ENCODE measurements at places on chromosomes 16 and 17. TPM values are rescaled to one million over a fixed set of nuclear protein-coding genes. Genes with fewer than 3 reads are reported as not detected.

DNA sequence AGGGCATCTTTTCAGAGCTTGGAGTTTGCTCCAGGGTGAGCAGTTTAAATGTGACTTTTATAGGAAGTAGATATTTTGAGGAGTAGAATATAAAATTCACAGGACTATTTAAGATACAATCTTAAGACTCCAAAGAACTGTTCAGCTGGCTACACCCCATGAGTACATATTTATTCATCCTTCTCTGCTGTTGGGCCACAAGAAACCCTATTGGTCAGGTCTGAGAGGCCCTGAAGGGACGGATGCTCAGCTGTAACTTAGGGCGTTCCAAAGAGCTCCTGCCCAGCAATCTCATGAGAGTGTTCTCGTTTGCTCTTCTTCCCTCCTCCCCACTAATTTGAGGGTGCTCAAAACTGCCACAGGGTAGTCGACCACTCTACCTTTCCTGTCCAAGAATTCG, 7.3 kb downstream of the ST6GALNAC2 start:
- no peaks in the 10 kb centered on the region for H3K36me3 ChIP-seq
- no peak overlapping the region for H3K27ac ChIP-seq
- peaks cover 2% of the 10 kb centered on the region for H3K27me3 ChIP-seq
- peaks cover 6% of the 10 kb centered on the region for H3K4me1 ChIP-seq

Gene GCGR
- total RNA-seq = not detected

Gene TBC1D3D
- total RNA-seq = 6.4 TPM

GRCh38 chr17:57541472-57542394, 203.4 kb downstream of the CCDC182 start:
- no peaks in the 10 kb centered on the region for H3K27me3 ChIP-seq
- H3K4me3 ChIP-seq = no peak overlapping the region
- DNase-seq = no peak

Gene TAC4
- total RNA-seq = not detected

DNA sequence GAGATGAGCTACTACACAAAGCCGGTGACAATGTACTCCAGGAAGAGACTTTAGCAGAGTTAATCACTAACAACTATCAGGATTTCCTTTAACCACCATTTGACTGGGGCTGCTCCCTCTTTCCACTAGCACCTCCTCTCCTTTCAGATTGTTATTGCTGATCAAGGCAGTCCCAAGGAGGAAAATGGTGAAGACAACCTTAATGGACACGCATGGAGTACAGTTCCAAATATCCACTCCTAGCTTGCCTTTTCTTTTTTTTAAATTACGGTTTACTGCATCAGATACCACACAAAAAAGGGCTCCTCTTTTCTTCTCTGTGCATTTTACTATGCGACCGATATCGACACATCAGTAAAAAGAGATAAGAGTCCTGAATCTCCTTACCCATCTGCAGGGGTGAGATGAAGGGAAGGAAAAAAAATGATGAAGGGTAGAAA, 30.9 kb downstream of the FAM222B start:
- peak overlapping the region; percentile 82 for H3K4me3 ChIP-seq
- H3K27me3 ChIP-seq = no peaks in the 10 kb centered on the region
- peaks cover 5% of the 10 kb centered on the region for H3K36me3 ChIP-seq
- peak overlapping the region; percentile 84 for H3K27ac ChIP-seq

Gene SLC5A10
- total RNA-seq = not detected

- peaks cover 5% of the 10 kb centered on the region for H3K36me3 ChIP-seq
- no peaks in the 10 kb centered on the region for H3K27me3 ChIP-seq
- H3K4me1 ChIP-seq = peaks cover 45% of the 10 kb centered on the region
- H3K27ac ChIP-seq = no peak overlapping the region
These were observed 21.4 kb downstream of the DCUN1D3 start for GRCh38 chr16:20878682-20879147.

DNA sequence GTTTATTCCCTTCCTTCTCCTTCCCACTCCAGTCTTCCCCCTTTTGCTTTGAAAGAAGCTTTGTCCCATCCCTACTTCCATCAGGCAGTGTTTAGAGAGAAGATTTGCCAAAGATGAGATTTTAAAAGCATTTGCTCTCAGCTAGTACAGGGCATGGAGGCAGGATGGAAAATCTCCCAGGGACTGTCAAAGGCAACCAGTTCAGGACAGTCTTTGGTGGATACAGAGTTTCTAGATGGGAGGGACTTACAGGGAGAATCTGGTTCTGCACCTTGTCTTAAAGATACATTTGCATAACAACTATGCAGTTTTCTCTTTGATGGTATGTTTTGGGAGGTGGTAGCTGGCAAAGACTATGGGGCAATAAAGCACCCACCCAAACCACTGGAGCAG, 26.2 kb downstream of the CHD9 start:
- no peak for DNase-seq
- peaks cover 3% of the 10 kb centered on the region for H3K4me1 ChIP-seq
- H3K36me3 ChIP-seq = no peaks in the 10 kb centered on the region

DNA sequence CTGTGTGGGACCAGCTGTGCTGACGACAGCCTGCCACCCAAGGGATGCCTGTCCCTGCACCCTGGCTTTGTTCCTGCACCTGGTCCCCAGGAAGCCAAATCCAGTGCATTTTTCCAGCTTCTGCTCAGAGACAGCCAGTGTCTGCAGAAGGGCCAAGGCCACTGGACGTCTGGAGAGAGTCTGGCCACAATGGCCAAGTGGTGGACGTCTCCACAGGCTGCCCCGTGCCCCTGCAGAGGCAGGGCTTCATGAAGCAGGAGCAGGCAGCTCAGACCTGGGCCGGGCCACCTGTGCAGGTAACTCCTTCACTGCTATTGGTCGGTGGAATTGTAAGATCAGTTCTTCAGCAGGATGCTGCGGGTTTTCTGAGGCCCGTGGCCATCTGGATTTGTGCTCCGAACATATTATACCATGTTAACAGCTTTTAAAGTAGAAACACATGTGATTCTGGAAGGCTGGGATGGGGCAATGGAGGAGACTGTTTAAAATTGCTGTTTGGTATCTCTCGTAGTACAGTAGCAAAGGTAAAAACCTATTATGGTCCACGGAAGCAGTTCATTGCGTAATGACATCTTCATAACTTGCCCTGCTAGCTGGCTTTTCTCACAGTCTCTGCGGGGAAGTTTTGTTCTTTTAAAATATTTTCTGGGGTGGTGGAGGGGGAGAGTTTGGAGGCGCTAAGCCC, 185.3 kb downstream of the CCDC182 start:
- H3K36me3 ChIP-seq = peaks cover 3% of the 10 kb centered on the region
- no peak for DNase-seq
- peaks cover 5% of the 10 kb centered on the region for H3K4me1 ChIP-seq
- no peak overlapping the region for H3K4me3 ChIP-seq
- H3K27me3 ChIP-seq = no peaks in the 10 kb centered on the region

DNA sequence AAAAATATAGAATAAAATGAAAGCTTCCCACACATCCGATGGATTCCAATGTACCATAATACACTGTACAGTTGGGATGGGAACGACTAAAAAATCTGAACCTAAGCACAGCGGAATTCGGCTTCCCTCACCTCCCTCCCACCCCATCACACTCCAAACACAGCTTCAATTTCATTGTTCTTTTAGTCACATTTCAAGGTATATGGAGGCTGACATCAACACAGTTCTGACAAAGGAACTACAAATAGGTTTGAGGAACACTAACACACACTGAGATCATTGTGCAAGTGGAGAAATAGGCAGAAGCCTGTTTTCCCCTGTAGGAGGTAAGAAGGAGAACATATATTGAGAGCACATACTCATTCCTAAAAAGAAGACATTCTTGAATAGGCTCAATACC, 85.1 kb downstream of the WDR59 start:
- no peak overlapping the region for H3K27ac ChIP-seq
- peaks cover 30% of the 10 kb centered on the region for H3K36me3 ChIP-seq
- no peak overlapping the region for H3K4me3 ChIP-seq
- no peaks in the 10 kb centered on the region for H3K4me1 ChIP-seq

GRCh38 chr16:14510939-14511799, 118.9 kb downstream of the PARN start:
- no peak overlapping the region for H3K27ac ChIP-seq
- peaks cover under 1% of the 10 kb centered on the region for H3K4me1 ChIP-seq
- H3K36me3 ChIP-seq = no peaks in the 10 kb centered on the region
- no peak for DNase-seq
- no peaks in the 10 kb centered on the region for H3K27me3 ChIP-seq
- no peak overlapping the region for H3K4me3 ChIP-seq
